Suprapubic skin (tissue), 4 donors: ENCODE measurements at places on chromosomes 1 and 21.

GRCh38 chr1:23967871-23968270 is 8.2 kb downstream of the PNRC2 start:
- no peaks in the 10 kb centered on the region for H3K27me3 ChIP-seq
- no peak for DNase-seq
- peaks cover 13% of the 10 kb centered on the region for H3K4me1 ChIP-seq
- peaks cover 61% of the 10 kb centered on the region for H3K36me3 ChIP-seq
- H3K27ac ChIP-seq = no peak overlapping the region

GRCh38 chr1:214404154-214404553 is 123.2 kb downstream of the SMYD2 start:
- H3K36me3 ChIP-seq = peaks cover 14% of the 10 kb centered on the region
- no peak overlapping the region for H3K27ac ChIP-seq
- no peak for DNase-seq

GRCh38 chr1:67135354-67135753 is 584 bp upstream of the C1orf141 start:
- no peak overlapping the region for H3K4me3 ChIP-seq
- no peaks in the 10 kb centered on the region for H3K27me3 ChIP-seq
- no peak overlapping the region for H3K27ac ChIP-seq
- H3K36me3 ChIP-seq = no peaks in the 10 kb centered on the region
- DNase-seq = no peak

DNA sequence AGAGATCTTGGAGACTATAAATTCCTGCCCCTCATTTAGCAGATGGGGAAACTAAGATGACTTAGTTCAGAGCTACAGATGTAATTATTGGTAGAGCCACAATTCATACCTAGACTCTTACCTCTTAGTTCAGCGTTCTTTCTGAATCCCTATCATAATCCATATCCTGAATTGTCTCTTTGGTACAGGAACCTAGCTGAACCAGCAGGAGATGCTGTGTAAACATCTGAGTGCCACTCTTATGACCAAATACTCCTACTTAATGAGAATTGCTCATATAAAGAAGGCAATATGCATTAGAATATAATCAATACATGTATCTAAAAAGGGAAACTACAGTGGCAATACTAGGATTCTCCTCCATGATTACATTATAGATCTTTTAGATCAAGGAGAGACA is 459.0 kb downstream of the SIPA1L2 start:
- DNase-seq = no peak
- no peak overlapping the region for H3K4me3 ChIP-seq
- H3K4me1 ChIP-seq = no peaks in the 10 kb centered on the region
- H3K27ac ChIP-seq = no peak overlapping the region

- peaks cover 4% of the 10 kb centered on the region for H3K27me3 ChIP-seq
- no peaks in the 10 kb centered on the region for H3K4me1 ChIP-seq
- peaks cover 55% of the 10 kb centered on the region for H3K36me3 ChIP-seq
- H3K4me3 ChIP-seq = no peak overlapping the region
Measured at GRCh38 chr1:9612871-9613624, 24.3 kb downstream of the TMEM201 start.

DNA sequence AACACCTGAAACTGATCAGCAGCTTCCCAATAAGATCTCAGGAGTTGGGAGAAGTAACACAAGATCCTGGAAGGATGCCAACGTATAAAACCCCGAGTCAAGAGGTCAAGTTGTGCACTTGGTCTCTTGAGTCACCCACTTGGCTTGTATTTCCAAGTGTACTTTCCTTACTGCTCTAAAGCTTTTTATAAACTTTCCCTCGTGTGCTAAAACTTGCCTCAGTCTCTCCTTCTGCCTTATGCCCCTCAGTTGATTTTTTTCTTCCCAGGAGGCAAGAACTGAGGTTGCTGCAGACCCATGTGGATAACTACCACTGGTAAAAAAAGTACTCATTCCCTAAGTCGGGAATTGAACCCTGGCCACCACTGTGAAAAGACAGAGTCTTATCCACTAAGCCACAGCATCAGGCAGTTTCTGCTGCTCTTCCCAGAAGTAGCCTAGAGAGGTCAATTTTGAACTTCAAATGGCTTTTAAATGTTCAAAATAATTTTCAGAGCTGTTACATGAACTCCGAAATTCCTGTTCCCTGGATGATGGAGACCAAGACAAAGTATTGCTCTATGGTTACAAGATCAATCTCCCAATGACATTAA is 28.9 kb downstream of the ITLN2 start:
- no peaks in the 10 kb centered on the region for H3K4me1 ChIP-seq
- H3K27me3 ChIP-seq = no peaks in the 10 kb centered on the region
- H3K36me3 ChIP-seq = no peaks in the 10 kb centered on the region
- DNase-seq = no peak
- H3K27ac ChIP-seq = no peak overlapping the region
- H3K4me3 ChIP-seq = no peak overlapping the region
